ENCODE measurements at places on chromosomes 6 and 20. TPM values are rescaled to one million over a fixed set of nuclear protein-coding genes. Genes with fewer than 3 reads are reported as not detected.

The CASS4 gene
- total RNA-seq: 3.0 TPM

DNA sequence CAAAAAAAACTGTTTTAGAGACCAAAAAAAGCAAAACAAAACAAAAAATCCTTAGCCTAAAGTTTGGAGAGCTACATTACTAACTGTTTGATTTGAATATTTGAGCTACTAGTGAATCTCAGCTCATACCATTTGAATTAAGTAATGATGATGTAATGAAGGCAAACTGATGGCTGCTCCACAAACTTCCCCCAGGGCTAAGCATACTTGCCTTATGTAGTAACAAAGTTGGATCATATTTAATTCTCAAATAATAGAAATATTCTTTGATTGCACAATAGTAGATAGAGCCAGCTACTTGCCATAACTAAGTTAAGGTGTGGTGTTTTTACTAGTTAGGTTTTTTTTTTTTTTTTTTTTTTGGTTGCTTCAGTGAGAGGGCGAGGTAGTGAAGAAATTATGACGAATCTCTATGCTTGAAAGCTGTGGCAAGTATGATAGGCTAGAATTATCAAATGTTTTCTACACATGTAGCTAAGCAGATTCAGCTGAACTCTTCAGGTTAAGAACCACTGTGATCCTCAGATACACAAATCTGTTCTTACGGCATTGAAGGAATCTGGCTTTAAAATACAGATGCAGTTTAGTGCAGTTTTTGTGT is 2.9 kb downstream of the RAB32 start:
- H3K4me3 ChIP-seq: peak overlapping the region; percentile 95
- peak overlapping the region; percentile 98 for H3K27ac ChIP-seq
- no peak for DNase-seq
- no peaks in the 10 kb centered on the region for H3K27me3 ChIP-seq
- H3K4me1 ChIP-seq: peaks cover 24% of the 10 kb centered on the region
- peaks cover 3% of the 10 kb centered on the region for H3K36me3 ChIP-seq

DNA sequence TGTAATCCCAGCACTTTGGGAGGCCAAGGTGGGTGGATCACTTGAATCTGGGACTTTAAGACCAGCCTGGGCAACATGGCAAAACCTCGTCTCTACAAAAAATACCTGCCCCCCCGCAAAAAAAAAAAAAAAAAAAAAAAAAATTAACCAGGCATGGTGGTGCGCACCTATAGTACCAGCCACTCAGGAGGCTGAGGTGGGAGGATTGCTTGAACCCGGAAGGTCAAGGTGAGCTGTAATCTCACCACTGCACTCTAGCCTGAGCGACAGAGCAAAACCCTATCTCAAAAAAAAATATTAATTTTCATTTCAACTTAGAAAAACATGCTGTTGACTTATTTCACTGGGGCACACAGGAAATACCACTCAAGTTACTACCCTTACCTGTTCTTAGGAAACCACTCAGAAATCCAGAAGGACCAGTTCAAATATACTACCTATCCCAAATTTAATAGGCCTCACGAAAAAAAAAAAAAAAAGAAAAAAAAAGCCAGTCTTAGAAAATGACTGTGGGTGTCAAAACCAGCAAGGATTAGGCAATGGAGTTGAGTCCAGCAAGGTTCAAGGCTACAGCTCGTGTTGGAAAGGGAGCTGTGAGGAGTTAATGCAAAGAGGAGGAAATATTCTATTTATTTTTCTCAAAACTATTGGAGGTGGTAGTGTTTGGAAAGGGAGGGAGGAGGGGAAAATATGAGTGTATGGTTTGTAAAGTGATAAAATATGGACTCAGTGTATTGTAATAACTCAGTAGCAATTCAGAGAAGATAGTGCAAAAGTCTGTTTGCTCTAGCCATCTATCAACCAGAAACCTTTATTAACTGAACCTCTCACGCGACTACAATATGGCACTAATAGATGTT is 33.9 kb upstream of the PIM1 start:
- no peaks in the 10 kb centered on the region for H3K36me3 ChIP-seq
- no peak for DNase-seq
- no peaks in the 10 kb centered on the region for H3K27me3 ChIP-seq
- H3K4me1 ChIP-seq: peaks cover 38% of the 10 kb centered on the region
- peak overlapping the region; percentile 97 for H3K27ac ChIP-seq
- no peak overlapping the region for H3K4me3 ChIP-seq

The ARHGAP18 gene
- total RNA-seq: 37.0 TPM

DNA sequence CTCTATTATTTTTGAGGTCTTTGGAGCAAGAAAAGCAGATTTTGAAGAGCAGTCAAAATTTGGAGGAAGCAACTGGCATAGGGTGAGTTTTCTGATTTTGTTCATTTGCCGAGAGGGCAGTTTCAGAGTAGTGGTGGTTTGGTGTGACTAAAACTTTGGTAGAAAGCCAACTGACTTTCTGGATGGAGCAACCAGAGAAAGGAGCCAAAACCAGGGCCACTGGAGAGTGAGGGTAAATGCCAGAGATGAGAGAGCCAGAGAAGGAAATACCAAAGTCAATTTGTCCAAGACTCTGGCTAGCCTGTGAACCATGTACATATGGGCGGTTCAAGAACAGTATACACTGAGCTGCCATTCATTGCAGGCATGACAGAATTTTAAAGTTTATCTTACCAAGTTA is 40.5 kb upstream of the ZBTB24 start:
- H3K4me3 ChIP-seq: no peak overlapping the region
- no peaks in the 10 kb centered on the region for H3K36me3 ChIP-seq
- H3K27ac ChIP-seq: no peak overlapping the region
- no peak for DNase-seq
- peaks cover 4% of the 10 kb centered on the region for H3K4me1 ChIP-seq

- H3K27ac ChIP-seq: no peak overlapping the region
- H3K4me3 ChIP-seq: no peak overlapping the region
- DNase-seq: no peak
- no peaks in the 10 kb centered on the region for H3K27me3 ChIP-seq
- H3K36me3 ChIP-seq: no peaks in the 10 kb centered on the region
Observed at GRCh38 chr6:119483908-119484307, 134.3 kb upstream of the MAN1A1 start.

The MEI4 gene
- not detected for total RNA-seq

DNA sequence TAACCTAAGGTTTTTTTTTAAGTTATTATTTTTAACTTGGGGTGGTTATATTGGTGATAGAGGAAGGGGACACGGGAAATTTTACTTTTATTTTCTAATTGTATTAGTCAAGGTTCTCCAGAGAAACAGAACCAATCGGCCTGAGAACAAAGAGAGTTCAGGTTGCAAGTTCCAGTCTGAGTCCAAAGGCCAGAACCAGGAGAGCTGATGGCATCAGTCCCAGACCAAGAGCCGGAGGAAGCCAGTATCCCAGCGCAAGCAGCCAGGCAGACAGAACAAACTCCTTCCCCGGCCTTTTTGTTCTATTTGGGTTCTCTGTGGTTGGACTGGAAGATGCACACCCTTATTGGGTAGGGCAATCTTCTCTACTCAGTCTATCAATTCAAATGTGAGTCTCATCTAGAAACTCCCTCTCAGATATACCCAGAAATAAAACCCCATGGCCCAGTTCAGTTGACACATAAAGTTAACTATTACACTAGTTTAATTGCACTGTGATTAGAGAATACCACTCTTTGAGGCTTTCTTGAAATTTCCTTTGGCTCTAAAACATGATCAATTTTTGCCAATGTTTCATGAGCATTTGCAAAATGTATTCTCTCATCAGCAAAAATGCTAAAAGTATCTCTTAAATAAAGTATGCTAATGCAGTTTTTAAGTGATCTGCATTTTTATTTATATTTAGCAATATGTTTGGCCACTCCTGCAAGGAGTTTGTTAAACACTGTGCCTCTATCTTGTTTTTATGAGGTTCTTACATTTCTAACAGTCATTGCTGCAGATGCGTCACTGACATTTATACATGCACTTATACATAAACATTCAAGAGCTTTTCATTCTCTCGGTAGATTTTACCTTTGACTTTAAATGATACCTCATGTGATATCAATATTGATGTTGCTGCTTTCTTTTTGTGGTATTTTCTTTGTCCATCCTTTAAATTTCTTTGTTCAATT is 103.2 kb upstream of the SSTR4 start:
- no peaks in the 10 kb centered on the region for H3K36me3 ChIP-seq
- no peak overlapping the region for H3K27ac ChIP-seq
- no peak for DNase-seq
- no peaks in the 10 kb centered on the region for H3K27me3 ChIP-seq

- no peak for DNase-seq
- H3K27ac ChIP-seq: peak overlapping the region; percentile 57
- H3K4me3 ChIP-seq: no peak overlapping the region
- peaks cover 4% of the 10 kb centered on the region for H3K4me1 ChIP-seq
- H3K27me3 ChIP-seq: no peaks in the 10 kb centered on the region
Observed at GRCh38 chr20:48238781-48239180, 453.5 kb upstream of the SULF2 start.

DNA sequence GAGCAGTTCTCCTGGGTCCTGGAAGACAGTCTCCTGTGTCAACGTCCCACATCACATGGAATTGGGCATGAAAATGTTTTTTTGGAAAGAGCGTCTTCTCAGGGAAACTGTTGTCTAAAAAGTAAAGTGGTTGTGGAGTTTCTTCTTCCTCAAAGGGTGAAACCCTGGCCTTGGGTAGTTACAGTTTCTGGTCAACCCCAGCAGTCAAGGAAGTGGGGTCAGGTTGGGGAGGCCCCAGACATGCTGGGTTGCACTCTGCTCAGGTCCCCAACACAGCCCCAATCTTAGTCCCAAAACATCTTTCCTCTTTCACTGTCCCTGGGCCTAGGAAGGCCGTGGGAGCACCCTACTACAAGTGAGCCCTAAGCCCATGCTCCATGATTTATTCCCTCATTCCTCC is 996 bp upstream of the NFKBIE start:
- peaks cover 27% of the 10 kb centered on the region for H3K4me1 ChIP-seq
- DNase-seq: no peak
- H3K4me3 ChIP-seq: no peak overlapping the region
- H3K27me3 ChIP-seq: peaks cover 4% of the 10 kb centered on the region

DNA sequence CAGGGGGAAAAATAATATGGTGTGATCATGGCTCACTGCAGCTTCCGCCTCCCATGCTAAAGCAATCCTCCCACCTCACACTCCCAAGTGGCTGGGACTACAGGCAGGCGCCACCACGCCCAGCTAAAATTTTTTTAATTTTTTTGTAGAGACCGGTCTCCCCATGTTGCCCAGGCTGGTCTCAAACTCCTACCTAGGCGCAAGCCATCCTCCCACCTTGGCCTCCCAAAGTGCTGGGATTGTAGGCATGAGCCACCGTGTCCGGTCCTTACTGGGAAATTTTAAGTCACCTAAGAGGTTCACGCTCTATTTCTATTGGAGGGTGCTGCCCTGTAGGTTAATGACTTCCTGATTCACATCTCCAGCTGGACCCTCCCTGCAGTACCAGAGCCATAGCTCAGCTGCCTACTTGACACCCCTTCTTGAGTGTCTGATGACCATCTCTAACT is 626 bp upstream of the CDK5RAP1 start:
- peak overlapping the region; percentile 83 for H3K4me3 ChIP-seq
- no peak overlapping the region for H3K27ac ChIP-seq
- no peaks in the 10 kb centered on the region for H3K27me3 ChIP-seq
- peaks cover 3% of the 10 kb centered on the region for H3K36me3 ChIP-seq
- DNase-seq: no peak

- H3K27ac ChIP-seq: no peak overlapping the region
- H3K27me3 ChIP-seq: no peaks in the 10 kb centered on the region
- DNase-seq: no peak
- no peaks in the 10 kb centered on the region for H3K36me3 ChIP-seq
- peak overlapping the region; percentile 54 for H3K4me3 ChIP-seq
Observed at GRCh38 chr20:64101731-64102621, 5.4 kb downstream of the NPBWR2 start.

The CLPSL2 gene
- total RNA-seq: not detected

The CBLN4 gene
- total RNA-seq: not detected

The GPX5 gene
- total RNA-seq: not detected

DNA sequence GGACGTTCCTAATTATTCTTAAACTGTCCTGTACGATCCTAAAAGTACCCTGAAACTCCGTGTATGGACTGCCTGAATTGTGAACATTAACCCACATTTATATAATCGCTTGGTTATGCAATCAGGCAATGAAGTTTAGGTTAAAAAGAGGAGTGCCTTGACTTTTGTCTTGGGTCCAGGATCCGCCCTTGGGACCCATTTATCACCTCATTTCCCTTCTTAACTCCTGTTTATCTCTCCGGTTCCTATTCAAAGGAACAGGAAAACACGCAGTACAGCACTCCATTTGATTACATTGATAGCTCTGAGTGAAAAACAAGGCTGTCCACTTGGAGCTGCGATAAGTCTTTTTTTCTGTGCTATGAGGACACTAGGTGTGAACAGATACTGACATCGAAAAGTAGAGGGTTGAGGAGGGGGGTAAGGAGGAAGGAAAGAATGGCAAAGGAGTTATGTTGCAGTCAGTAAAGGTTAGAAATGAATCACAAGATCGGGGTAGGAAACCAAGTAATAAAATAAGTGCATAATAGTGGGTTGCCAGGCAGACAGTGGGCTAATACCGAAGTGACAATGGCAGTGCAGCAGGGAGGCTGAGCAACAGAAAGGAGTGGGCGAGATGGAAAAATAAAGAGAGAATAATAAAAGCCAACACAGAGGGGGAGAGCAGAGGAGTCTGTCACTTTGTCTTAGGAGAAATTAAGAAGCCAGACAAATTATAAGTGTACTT is 15.9 kb upstream of the PCK1 start:
- H3K27me3 ChIP-seq: no peaks in the 10 kb centered on the region
- H3K36me3 ChIP-seq: no peaks in the 10 kb centered on the region
- H3K4me1 ChIP-seq: no peaks in the 10 kb centered on the region
- DNase-seq: no peak
- H3K4me3 ChIP-seq: no peak overlapping the region
- H3K27ac ChIP-seq: no peak overlapping the region

DNA sequence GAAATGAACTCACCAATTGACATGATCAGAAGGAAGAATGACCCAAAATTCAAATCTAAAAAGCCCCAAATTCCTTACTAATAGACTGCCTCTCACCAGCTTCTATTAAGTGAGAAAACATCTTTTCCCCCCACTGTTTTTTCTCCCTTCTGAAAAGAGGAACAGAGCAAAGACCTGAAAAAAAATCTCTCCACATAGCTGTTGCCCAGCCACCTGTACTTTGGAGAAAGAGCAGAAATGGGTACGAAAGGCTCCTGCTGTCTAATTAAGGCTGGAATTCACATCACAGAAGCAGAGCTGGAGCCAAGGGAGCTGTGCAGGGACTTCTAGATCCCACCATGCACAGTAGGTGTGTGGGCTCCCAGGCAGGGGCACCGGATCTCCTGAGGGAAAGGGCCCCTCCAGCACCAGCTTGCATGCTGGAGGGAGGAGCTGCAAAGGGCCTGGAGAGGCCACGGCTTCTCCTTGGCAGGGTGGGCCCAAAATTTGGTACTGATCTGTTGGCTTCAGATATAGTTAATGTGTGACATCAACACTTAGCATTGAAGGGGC is 73.2 kb upstream of the DUSP22 start:
- H3K27ac ChIP-seq: no peak overlapping the region
- H3K4me3 ChIP-seq: no peak overlapping the region
- no peaks in the 10 kb centered on the region for H3K36me3 ChIP-seq
- no peaks in the 10 kb centered on the region for H3K27me3 ChIP-seq
- DNase-seq: no peak
- H3K4me1 ChIP-seq: no peaks in the 10 kb centered on the region

The MCHR2 gene
- not detected for total RNA-seq

GRCh38 chr6:27651371-27651732 is 178.4 kb upstream of the ZNF184 start:
- no peak overlapping the region for H3K4me3 ChIP-seq
- no peaks in the 10 kb centered on the region for H3K4me1 ChIP-seq
- H3K36me3 ChIP-seq: no peaks in the 10 kb centered on the region
- no peak for DNase-seq
- no peaks in the 10 kb centered on the region for H3K27me3 ChIP-seq

- no peaks in the 10 kb centered on the region for H3K27me3 ChIP-seq
- peak overlapping the region; percentile 90 for H3K27ac ChIP-seq
- peaks cover 34% of the 10 kb centered on the region for H3K4me1 ChIP-seq
- peak overlapping the region; percentile 61 for H3K4me3 ChIP-seq
Observed at GRCh38 chr6:2102316-2102883, 143.0 kb downstream of the GMDS start.

All from thoracic aorta (tissue), 2 donors.